ENCODE measurements at places on chromosomes 4 and X.

DNA sequence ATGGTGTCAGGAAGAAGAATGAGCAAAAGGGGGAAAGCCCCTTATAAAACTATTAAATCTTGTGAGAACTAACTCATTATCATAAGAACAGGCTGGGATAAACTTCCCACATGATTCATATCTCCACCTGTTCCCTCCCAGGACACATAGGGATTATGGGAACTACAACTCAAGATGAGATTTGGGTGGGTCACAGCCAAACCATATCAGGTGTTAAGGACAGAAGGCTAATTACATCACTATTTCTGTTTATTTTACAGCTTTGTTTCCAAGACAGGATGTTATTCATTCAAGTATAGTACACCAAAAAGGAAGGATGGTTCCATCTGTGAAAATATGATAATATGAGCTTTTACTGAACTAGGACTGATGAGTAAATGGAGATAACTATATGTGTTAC, 63.7 kb upstream of the ARSJ start:
- no peak for DNase-seq

- DNase-seq: no peak
Observed at GRCh38 chrX:1520350-1520749, 16.6 kb downstream of the P2RY8 start.

DNA sequence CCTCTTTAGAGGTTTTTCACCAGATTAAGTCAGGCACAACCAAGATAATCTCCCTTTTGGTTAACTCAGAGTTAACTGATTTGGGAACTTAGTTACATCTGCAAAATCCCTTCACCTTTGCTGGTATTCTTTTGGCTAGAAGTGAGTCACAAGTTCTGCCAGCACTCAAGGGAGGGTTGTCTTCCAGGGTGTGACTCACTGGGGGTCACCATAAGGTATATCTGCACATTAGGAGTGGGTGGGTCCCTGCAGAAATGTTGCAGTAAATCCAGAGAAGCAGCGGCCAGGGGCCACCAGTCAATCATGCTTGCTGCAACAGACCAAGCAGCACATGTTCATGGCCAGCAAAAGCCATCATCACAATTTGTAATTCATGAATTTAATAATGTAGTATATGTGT, 59.8 kb upstream of the MAML3 start:
- DNase-seq: no peak

GRCh38 chrX:727738-728621, 97.4 kb downstream of the SHOX start:
- no peak for DNase-seq

DNA sequence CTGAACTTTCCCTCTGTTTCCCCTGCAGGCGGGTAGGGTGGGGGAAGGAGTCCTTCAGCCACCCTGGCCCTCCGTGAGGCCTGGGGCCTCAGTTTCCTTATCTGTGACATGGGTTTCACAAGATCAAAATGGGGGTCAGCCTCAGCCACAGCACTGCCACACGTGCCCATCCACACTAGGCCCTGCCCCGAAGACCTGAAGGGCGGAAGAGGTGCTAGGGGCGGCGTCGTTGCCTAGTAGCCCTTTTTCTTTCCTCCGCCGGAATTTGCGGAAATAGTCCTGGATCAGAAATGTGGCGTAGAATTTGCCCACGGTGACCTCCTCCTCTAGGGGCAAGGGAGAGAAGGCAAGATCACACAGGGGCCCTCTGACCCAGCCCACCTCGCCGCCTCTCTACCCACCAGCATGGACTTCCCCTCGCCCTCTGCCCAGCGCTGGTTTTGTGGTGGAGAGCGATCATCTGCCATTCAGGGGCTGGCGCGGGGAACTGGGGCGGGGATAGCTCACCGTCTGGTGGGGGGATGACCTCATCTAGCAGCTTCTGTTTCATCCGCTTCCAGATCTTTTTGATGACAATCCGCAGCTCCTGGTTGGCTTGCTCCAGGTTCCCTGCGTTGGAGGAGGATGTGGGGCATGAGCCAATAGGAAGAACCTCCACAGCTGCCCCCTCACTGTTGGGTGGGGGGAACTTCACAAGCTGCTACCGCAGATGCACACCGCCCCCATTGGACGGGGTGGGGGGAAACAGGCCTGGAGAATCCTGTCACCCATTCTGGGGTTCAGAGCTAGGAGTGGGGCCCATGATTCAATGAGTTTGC, 9.7 kb upstream of the SYP start:
- DNase-seq: no peak

DNA sequence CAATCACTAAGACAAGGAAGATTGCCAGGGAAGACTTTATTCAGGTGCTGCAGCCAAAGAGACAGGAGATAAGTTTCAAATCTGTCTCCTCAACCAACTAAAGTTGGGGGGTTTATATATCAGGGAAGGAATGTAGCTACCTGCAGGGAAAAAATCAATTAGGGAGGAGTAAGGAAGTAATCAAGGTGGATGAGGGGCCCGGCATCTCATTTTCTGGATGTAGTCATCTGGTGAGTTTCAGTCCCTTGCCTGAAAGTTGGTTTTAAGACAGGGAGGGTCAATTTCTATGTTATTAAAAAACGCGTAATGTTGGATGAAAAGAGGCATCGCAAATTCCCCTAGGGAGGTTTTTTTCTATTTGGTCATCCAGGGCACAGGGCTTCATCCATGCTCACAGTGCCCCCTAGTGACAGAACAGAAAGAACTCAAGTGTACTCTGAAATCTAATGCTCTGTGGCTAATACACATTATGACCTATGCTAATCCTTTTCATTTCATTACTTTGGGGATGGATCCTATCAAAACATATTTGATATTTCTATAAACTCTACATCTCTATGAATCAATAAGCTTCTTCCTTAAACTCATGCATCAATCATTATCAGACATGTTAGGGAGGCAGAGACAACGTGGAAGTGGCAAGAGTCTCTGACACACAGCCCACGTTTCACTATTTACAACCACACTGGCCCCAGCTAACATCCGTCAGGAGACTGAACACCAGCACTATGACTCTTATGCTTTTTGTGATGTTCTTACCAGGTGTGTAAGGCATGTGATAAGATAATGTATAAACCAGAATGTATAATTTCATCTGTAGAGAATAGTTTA, 1577.0 kb upstream of the TENM3 start:
- peak; percentile 11 for DNase-seq

DNA sequence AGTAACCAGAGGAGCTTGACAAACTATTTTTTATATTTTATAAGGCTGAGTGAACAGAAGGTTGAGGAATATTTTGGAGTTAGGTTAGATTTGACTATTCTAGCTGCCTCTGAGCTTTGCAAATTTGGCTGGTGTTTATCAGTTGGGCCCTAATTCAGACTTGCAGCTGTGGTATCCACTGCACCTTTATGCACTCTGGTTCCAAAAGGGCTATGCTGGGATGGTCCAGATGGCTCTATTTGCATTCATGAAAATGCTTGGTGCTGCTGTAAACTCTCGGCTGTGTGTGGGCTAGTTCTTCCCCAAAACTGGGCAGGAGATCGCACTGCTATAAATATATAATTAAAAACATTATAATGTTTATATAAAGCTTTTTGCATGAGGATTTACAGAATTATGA, 106.3 kb downstream of the REPS2 start:
- DNase-seq: no peak

DNA sequence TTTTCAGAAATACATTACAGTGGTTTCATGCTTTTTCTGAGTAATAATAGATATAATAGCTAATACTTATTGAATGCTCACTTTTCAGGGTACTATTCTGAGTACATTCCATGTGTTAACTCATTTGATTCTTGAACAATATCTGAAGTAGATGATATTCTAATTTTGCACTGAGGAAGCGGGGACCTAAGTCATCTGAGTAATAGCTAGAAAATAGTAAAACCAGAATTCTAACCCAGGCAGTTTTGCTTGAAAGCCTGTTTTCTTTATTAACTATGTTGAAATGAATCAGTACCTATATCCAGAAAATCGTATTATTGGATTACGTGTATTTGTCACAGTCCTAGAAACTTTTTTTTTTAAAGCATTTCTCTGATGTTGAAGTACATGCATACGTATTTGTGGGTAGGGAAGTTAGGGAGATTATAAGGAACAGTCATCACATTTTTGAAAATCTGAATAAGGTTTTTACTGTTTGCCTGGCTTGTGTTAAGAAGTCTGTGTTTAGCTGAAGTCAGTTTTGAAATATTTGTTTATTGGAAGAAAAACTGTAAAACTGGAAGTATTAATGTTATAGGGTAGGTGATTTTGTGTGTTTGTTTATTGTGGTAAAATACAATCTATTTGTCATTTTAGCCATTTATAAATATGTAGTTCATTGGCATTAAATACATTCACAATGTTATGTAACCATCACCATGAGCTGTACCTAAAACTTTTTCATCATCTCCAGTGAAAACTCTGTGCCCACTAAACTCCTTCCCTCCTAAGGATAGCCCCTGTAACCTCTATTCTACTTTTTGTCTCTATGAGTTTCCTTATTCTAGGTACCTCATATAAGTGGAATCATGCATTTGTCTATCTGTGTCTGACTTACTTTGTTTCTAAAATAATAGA, 55.3 kb downstream of the FIP1L1 start:
- no peak for DNase-seq

GRCh38 chr4:112340023-112340422, 42.9 kb downstream of the ALPK1 start:
- no peak for DNase-seq

- peak; percentile 61 for DNase-seq
Observed at GRCh38 chr4:184168406-184169019, 49.2 kb downstream of the ENPP6 start.

GRCh38 chrX:7266288-7266687, 118.3 kb upstream of the PUDP start:
- no peak for DNase-seq

DNA sequence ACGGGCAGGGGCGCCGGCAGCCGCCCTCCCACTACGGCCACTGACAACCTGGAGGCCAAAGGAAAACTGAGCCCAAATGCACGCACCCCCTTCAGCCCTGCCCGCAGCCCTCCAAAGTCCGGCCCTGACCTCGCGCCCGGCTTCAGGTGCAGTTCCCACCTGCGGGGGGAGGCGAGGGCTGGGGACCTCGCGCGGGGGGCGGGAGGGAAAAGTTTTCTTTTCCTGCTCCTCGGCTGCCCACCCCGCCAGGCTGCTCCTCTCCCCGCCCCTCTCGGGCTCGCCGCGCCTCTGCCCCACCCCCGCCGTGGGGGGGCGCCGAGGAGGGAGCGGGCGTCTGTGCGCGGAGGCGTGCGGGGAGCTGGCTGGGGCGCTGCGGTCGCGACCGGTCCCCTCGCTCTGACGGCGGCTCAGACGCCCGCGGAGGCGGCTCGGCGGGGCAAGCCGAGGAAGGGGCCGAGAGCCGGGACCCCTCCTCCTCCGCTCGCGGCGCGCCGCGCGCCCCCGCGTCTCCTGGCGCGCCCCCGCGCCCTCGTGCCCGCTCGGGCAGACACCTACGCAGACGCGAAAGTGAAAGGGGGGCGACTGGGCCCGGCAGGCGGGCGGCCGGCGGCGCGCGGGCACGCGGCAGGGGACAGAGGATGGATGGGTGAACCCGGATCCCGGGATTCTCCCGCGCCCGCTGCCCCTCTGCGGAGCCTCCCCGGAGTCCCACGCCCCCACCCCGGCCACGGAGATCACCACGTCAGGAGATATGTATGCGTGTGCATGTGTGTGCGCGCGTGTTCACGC, 3.1 kb upstream of the NR3C2 start:
- DNase-seq: peak; percentile 61

DNA sequence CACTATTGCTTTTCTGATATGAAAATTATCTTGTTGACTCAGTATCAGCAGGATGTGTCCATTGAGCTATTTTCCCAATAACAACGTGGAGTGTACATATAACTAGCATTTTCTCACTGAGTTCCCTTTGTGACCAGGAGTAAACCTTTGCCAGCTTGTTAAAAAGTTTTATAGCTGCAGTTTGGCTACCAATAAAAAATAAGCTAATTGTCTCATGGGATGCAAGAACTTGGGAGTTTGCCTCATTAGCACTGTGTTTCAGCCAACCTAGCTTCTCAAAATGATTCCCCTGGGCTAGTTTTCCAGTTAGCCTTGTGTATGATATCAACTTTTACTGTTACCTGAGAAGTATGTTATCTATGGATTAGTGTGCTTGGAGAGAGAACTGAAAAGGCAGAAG, 24.9 kb upstream of the ANXA5 start:
- no peak for DNase-seq

DNA sequence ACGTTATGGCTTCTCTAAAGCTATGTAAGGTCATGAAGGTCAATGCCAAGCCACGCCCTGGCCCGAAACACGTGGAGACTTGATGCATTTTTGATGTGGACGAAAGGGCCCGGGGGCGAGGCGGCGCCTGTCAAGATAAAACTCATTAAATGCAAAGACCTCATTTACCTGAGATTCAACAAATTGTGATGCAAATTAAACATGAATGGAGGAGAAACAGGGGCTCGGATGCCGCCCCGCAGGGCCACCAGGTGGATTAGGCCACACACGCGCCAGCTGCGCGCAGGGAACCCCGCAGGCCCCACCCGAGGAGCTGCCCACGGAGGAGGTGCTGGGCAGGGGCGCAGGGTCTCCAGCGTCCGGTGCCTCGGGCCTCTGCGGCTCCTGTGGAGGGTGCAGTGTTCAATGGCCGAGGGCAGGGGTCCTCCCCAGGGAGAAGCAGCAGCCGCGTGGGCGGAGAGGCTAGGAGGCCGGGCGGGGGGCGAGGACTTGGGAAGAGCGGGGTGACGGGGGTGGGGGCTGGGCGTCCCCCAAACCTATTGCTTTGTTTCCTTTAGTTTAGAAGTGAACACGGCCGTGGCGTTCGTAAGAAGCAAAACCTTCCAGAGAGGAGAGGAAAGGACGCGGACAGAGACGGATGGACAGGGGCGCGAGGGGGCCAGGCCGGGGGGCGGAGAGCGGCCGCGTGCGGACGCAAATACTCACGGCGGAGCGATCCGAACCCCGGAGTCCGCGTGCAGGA, 40.4 kb downstream of the CPLX1 start:
- no peak for DNase-seq

GRCh38 chrX:106168107-106168506, at the start of gene PWWP3B:
Gene PWWP3B, plus strand, starts transcription at chrX:106168305. Its CDS starts 37,128 bp downstream, at chrX:106205433.
- DNase-seq: no peak

GRCh38 chrX:17456526-17456925, 81.5 kb downstream of the NHS start:
- DNase-seq: no peak

All from T-helper 1 cell (primary cell).